ENCODE measurements at places on chromosomes 1 and 21. TPM values are rescaled to one million over a fixed set of nuclear protein-coding genes. Genes with fewer than 3 reads are reported as not detected.

TBX19 gene
- total RNA-seq: 0.68 TPM

TSPEAR gene
- not detected for total RNA-seq

MXRA8 gene
- total RNA-seq: 1.1 TPM

RHCE gene
- 0.43 TPM for total RNA-seq

LUZP1 gene
- 32.5 TPM for total RNA-seq

DNAJC8 gene
- total RNA-seq: 45.5 TPM

SUMO3 gene
- total RNA-seq: 116 TPM

UMODL1 gene
- total RNA-seq: 0.07 TPM

CRB1 gene
- 0.07 TPM for total RNA-seq

NMNAT2 gene
- total RNA-seq: 0.50 TPM

ESRRG gene
- total RNA-seq: not detected

SLC44A3 gene
- 2.7 TPM for total RNA-seq

AADACL3 gene
- not detected for total RNA-seq

KCNK1 gene
- 24.6 TPM for total RNA-seq

SYT11 gene
- 0.34 TPM for total RNA-seq

CTSS gene
- total RNA-seq: 2.1 TPM

LCE2C gene
- total RNA-seq: not detected

RRP1 gene
- total RNA-seq: 28.7 TPM

CD247 gene
- not detected for total RNA-seq

FMN2 gene
- total RNA-seq: not detected

TRABD2B gene
- 1.1 TPM for total RNA-seq

DNASE2B gene
- not detected for total RNA-seq

TARDBP gene
- 150 TPM for total RNA-seq

C4BPA gene
- total RNA-seq: not detected

CFHR2 gene
- not detected for total RNA-seq

FBXO2 gene
- 65.7 TPM for total RNA-seq

SCNM1 gene
- total RNA-seq: 24.1 TPM

CCDC190 gene
- total RNA-seq: not detected

C1orf226 gene
- 1.6 TPM for total RNA-seq

MCOLN2 gene
- 1.1 TPM for total RNA-seq

MX2 gene
- 0.34 TPM for total RNA-seq

SH2D1B gene
- 0.07 TPM for total RNA-seq

SLC25A34 gene
- 0.68 TPM for total RNA-seq

OR10J1 gene
- total RNA-seq: not detected

Measured in nasal cavity respiratory epithelium epithelial cell of viscerocranial mucosa (primary cell).